ENCODE measurements at places on chromosomes 16 and 17.

GRCh38 chr17:9987779-9988585 lies 82.9 kb upstream of the RCVRN start:
- peak; percentile 30 for DNase-seq

- no peak for DNase-seq
Measured at GRCh38 chr16:6204945-6205344, 1107.3 kb upstream of the EEF2KMT start.

DNA sequence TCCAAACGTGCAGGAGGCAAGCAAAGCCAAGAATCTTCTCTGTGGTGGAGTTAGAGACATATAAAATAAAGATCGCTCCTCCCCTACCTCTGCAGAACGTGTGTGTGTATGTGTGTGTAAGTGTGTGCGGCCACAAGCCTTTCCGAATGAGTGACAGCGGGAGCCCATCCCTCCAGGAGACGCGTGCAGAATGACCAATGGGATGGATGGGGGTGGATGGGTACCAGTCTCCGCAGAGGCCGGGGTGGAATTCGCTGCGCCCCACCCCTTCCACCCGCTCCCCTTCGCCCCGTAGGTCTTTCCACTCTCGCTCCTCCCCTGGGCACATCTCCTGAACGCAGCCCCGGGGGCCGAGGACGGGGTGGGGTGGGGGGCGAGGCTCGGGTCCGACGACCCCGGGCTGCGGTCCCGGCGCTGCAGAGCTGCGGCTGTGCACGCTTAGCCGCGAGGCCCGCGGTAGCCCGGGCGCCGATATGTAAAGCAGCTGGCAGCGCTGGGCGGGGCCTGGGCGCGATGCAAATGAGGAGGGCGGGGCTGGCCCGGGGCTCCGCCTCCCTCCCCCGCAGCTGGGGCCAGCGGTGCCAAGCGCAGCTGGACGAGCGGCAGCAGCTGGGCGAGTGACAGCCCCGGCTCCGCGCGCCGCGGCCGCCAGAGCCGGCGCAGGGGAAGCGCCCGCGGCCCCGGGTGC lies at the start of gene PRKCB:
TSS of gene PRKCB (plus strand) at position 594 of the 688 bp plus-strand sequence.
- DNase-seq: no peak

- no peak for DNase-seq
Measured at GRCh38 chr16:49850558-49851467, 5.1 kb downstream of the ZNF423 start.

GRCh38 chr17:78349891-78350642 lies 9.8 kb downstream of the SOCS3 start:
- DNase-seq: peak; percentile 37

- DNase-seq: no peak
Measured at GRCh38 chr17:79765708-79766107, 12.2 kb upstream of the CBX2 start.

DNA sequence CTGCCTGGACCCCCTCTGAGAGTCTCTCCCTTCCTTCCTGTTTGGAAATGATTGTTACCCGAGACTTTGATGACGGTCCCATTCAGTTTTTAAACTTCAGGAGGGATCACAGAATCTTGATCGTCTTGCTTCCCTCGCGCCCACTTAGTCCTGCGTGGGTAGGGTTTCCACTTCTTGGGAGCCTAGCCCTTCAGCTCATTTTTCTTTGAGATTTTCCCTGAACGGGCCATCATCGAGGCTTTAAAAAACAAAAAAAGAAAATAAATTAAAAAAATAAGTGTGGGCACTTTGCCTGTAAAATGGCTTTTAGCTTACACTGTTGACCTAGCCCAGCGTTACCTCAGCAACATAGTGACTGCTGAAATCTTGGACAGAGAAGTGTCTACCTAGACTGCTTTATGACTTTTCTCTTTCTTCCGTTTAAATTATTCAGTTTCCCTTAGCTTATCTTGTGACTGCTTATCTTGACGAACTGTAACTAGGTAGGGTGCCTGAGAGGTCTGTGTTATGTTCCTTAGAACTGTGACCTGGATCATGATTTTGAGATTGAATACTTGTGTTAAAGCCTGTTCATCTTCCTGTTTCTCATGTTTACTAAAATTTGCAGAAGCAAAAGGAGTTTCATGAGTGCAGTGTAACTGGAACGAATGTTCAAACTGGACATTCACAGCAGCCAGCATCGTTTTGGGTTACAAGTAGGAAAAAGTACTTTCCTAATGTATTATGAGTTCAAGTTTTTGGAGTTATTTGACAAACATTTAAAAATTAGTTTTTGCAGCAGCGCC lies 874 bp downstream of the WWP2 start:
- DNase-seq: peak; percentile 38

GRCh38 chr17:55783684-55784245 lies 32.9 kb downstream of the PCTP start:
- DNase-seq: peak; percentile 41

DNA sequence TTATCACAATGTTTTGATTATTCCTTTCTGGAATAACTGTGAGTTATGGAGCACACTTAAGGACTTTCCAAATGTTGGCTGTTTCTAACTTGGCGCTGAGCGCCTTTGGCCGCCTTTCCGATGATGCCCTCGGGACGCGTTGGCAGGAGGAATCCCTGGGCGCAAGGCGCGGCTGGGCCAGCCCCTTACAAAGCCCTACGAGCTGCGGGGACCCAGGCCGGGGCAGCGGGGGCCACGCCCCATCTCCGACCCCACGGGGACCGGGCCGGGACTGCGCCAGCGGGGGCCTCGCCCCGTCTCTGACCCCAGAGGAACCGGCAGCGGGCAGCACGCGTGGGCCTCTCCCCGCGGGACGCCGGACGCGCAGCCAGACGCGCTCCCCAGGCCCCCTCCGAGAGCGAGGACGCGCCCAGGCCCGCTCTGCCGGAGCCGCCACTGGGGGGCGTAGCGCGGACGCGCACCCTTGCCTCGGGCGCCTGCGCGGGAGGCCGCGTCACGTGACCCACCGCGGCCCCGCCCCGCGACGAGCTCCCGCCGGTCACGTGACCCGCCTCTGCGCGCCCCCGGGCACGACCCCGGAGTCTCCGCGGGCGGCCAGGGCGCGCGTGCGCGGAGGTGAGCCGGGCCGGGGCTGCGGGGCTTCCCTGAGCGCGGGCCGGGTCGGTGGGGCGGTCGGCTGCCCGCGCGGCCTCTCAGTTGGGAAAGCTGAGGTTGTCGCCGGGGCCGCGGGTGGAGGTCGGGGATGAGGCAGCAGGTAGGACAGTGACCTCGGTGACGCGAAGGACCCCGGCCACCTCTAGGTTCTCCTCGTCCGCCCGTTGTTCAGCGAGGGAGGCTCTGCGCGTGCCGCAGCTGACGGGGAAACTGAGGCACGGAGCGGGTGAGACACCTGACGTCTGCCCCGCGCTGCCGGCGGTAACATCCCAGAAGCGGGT lies at the start of gene GAA:
TSS of gene GAA (plus strand) at position 571 of the 935 bp plus-strand sequence. CDS start 3,006 bp downstream, outside the sequence.
- peak; percentile 93 for DNase-seq

DNA sequence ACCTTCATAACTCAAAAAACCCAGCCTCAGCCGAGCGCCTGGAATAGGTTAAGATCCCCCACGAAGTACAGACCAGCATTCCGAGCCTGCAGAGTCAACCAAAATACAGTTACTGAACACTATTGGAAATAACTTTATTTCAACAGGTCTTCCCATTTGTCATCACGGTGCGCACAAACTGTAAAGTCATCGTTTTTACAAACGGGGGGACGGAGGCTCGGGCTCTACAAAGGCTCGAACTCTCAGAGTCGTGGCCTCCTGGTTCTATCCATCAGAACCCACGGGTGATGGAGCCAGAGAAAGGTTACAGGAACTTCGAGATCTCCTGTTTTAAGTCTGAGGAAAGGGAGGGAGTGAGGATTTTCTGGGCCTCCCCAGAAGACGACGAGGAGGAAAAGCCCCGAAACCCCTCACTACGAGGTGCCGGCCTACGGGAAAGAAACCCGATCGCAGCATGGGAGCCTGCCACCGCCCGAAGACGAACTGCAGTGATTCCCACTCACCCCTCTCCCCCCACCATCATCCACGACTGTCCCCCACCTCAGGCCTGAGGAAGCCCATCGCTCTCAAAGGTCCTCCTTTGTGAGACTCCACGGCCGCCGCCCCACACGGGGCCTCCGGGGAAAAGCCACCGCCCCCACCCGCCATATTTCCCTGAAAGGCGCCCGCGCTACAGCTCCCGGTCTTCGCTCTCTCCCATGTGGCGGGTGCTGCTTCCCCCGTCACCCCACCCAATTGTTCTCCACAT lies 917 bp downstream of the YWHAE start:
- peak; percentile 52 for DNase-seq

DNA sequence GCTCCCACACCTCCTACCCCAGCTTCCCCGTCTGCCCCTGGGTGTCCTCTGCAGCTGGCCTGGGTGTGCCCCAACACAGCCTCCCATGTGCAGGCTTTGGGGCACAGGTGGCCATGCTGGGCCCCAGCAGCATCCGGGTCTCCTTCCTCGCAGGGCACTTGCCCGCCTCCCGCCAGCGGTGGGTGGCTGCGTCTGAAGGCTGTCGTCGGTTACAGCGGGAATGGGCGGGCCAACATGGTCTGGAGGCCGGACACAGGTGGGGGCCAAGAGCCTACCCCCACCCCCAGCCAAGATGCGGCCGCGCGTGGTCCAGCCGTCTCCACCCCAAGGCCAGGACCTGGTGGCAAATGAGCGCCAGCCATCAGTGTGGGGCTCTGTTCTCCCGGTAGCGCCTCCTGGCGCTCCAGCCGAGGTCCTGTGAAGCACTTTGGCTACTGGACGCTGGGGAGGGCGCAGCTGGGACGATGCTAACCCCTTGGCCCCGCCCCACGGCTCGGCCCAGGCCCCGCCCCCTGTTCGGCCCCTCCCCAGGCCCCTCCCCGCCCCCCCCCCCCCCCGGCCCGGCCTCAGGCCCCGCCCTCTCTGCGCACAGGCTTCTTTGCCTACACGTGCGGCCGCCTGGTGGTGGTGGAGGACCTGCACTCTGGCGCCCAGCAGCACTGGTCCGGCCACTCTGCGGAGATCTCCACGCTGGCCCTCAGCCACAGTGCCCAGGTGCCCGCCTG lies 7.3 kb upstream of the RHOT2 start:
- peak; percentile 98 for DNase-seq

- peak; percentile 86 for DNase-seq
Measured at GRCh38 chr16:72124761-72125634, 31.4 kb downstream of the DHX38 start.

DNA sequence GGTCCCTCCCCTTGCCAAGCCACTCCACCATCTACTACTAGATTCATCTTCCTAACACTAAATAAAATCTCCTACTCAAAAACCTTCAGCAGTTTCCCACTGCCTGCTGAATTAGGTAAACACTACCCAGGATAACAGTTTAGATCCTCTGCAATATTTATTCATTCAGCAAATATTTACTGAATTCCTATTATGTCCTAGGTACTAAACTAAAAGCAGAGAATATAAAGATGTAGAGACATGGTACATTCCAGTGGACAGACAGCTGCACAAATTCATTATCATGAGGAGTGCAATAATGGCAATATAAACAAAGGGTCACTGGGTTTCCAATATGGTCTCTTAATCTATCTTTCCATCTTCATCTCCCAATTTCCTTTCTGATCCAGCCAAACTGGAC lies 30.7 kb upstream of the HOXB13 start:
- DNase-seq: no peak

DNA sequence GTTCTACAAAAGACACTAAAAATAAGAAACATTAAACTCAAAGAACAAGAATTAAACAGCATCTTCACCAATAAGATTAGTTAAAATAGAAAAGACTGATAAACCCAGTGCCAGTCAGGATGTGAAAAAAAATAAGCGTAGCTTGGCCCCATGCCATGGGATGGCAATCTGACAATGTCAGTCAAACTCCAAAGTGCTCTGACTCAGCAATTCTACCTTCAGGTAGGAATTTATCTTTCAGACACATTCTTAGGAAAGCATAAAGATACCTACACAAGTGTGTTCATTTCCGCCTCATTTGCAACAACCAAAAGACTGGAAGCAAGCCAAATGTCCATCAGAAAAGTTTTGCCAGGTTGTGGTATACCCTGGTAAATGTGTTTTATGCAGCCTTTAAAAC lies 9.1 kb upstream of the MPO start:
- peak; percentile 72 for DNase-seq

GRCh38 chr17:12789075-12789480 lies 220 bp upstream of the ARHGAP44 start:
- DNase-seq: no peak

GRCh38 chr16:353404-354290 lies 1.1 kb upstream of the AXIN1 start:
- peak; percentile 14 for DNase-seq

GRCh38 chr17:72264682-72265405 lies 144.0 kb downstream of the SOX9 start:
- no peak for DNase-seq

- no peak for DNase-seq
Measured at GRCh38 chr17:61395409-61395982, 4.1 kb upstream of the TBX2 start.

- DNase-seq: no peak
Measured at GRCh38 chr16:69799611-69800031, 37.5 kb downstream of the WWP2 start.

GRCh38 chr17:50790618-50791017 lies 23.3 kb upstream of the ANKRD40CL start:
- no peak for DNase-seq

GRCh38 chr16:3019594-3020246 lies 448 bp upstream of the TNFRSF12A start:
- DNase-seq: no peak

GRCh38 chr17:68587847-68588246 lies 13.3 kb downstream of the FAM20A start:
- DNase-seq: no peak

DNA sequence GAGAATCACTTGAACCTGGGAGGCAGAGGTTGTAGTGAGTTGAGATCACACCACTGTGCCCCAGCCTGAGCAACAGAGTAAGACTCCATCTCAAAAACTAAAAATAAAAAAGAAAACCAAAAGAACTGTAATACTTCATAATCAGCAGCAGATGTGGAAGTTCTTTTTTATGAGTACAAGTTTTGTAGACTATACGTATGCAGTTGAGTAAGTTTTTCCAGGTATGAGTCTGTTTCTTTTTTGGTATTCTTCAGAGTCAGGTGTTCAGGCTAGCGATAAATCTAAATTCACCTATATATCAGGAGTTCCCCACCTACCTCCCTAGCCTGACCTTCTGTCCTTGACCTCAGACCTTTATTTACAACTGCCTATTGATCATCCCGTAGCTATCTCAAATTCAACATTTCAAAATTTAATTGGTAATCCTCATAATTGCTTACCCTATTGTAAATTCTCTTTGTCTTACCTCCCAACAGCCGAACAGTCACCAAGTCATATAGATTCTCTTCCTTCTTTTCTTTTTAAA lies 10.7 kb downstream of the DCTN5 start:
- no peak for DNase-seq

DNA sequence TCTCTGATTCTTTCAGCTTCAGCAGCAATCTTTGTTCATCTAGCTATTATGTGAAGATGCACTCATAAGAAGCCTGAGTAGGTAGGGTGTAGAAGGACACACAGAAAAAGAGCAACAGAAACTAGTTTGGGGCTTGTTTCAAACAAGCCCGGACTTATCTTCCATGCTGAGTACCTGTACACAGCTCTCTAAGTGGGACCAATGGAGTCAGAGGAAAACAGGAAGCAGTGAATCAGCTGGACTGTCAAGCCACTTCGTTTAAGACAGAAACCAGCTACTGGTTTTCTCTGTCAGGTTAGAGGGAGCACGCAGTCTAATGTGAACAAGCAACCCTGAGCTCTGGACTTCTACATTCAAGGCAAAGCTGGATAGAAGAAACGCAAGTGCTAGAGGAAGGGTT lies 16.0 kb downstream of the MAP2K6 start:
- DNase-seq: peak; percentile 16

All from DMS53 (cell line).